ENCODE measurements at places on chromosomes 3 and 15. TPM values are rescaled to one million over a fixed set of nuclear protein-coding genes. Genes with fewer than 3 reads are reported as not detected.

NEDD4 gene
- total RNA-seq: 1.6 TPM

DNA sequence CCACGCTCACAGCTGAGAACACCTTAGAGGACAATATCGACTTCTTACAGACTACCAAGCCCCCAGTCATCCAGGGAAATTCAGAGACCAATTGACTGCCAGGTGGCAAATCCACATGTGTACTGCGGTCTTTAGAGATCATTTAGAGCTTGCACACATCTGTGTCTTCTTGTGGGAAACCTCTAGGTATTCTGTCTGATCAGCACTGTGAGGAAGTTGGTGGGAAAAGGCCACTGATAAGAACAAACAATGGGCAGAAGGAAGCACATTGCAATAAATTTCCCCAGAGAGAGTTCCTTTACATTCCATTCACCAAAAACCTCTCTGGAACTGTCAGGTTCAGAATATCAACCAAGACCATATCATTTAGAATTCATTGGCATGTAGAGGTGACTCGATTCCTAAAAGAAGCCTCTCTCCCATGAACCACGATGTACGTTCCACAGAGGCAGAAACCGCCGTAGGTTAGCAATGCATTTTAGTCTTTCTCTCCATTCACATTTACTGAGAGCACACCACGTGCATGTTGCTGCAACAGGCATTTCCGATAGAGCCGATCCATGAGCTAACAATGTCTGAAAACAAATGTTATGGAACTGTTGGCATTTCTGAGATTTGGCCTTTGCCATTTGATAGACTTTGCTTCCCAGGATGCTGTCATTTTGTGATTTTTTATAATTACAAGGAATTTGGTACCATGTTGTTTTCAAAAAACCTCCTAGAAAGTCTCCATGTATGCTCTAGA lies 287.3 kb upstream of the TPRG1 start:
- DNase-seq: no peak

GRCh38 chr3:72335458-72336095 lies 512.7 kb downstream of the SHQ1 start:
- no peak for DNase-seq

MCTP2 gene
- total RNA-seq: 64.8 TPM

ZNF385D gene
- total RNA-seq: not detected

RNF111 gene
- 82.1 TPM for total RNA-seq

GRCh38 chr3:70393881-70394612 lies 81.6 kb upstream of the MDFIC2 start:
- no peak for DNase-seq

- DNase-seq: peak; percentile 49
Observed at GRCh38 chr15:25501828-25502446, 63.1 kb upstream of the UBE3A start.

GRCh38 chr3:138862531-138862923 lies 27.8 kb upstream of the PIK3CB start:
- no peak for DNase-seq

- peak; percentile 62 for DNase-seq
Observed at GRCh38 chr3:70120357-70120966, 120.9 kb downstream of the SAMMSON start.

DNA sequence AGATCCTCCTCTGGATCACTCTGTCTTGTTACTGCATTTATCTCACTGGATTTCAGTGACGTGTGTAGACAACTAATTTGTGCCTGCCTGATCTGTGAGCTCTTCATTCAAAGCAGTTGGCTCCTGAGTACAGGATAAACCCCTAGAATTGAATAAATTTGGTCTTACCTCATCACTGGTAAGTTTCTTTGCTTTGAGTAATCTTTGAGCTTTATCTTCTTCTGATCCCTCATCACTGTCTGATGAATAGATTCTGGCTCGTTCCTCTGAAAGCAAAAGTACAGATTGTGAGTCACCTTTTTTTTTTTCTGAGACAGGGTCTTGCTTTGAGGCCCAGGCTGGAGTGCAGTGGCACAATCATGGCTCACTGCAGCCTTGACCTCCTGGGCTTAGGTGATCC lies 24.5 kb downstream of the LEO1 start:
- no peak for DNase-seq

- no peak for DNase-seq
Observed at GRCh38 chr3:11136830-11137626, 17.3 kb upstream of the HRH1 start.

DNA sequence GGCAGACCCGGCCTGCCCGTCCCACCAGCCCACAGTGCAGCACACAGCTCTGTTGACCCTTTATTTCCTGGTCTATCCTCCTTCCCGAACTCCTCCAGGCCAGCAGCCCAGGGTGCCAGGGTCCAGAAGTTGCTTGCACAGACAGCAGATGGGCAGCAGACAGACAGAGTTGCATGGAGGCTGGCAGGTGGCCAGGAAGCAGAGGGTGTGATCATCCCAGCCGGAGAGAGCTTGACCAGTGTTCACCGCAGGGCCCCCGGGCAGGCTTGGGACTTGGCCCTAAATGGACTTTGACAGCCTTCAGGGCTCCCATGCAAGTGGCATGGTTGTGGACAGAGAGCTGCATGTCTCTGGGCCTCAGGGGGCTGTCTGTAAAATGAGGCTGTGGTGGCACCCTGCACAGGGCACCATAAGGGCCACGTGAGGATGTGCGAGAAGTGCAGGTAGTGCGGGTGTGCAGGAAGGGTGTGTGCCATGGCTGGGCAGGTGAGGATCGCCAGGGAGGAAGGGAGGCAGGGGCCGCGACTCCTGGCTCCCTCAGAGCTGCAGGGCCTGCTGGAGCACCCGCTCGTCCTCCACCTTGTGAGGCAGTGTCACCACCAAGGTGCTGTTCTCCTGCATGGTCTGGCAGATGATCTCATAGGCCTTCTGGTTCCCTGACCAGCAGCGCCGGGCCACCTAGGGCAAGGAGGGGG lies 6.3 kb upstream of the ZXDC start:
- DNase-seq: no peak

TLR9 gene
- total RNA-seq: 21.0 TPM

DNA sequence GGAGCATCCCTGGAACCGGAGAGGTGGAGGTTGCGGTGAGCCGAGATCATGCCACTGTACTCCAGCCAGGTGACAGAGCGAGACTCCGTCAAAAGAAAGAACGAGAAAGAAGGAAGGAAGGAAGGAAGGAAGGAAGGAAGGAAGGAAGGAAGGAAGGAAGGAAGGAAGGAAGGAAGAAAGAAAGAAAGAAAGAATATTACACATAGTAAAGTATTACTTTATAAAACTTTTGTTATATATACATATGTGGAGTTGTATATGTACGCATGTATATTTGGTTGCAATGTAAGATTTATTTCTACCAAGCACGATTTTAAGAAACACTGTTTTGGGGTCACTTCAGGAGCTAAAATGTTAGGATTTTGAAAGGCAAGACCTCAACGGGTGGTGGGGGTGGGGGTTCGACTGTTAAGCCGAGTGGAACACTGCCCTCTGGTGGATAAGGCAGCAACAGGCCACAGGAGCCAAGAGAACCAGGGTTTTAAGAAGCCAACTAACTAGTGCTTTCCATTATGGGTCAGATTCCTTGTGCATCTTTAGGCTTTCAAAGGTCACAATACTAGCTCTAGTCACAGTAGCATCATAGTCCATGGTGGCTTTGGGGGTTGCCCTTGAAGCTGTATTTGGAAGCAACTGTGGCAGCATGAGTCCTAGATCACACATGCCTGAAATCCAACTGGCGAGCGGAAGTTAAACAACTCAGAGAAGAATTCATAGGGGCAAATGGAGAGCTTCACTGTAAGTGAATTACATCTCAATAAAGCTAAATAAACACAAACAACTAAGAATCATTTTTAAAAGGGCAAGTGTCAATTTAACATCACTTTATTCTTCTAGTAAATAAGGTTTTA lies 22.5 kb downstream of the GLB1 start:
- peak; percentile 79 for DNase-seq

- no peak for DNase-seq
Observed at GRCh38 chr3:177571271-177571943, 374.1 kb upstream of the TBL1XR1 start.

ACP3 gene
- total RNA-seq: 0.39 TPM

- DNase-seq: no peak
Observed at GRCh38 chr15:88506628-88507027, 39.1 kb downstream of the MRPS11 start.

TGM4 gene
- total RNA-seq: not detected

SLC15A2 gene
- 14.4 TPM for total RNA-seq

DNA sequence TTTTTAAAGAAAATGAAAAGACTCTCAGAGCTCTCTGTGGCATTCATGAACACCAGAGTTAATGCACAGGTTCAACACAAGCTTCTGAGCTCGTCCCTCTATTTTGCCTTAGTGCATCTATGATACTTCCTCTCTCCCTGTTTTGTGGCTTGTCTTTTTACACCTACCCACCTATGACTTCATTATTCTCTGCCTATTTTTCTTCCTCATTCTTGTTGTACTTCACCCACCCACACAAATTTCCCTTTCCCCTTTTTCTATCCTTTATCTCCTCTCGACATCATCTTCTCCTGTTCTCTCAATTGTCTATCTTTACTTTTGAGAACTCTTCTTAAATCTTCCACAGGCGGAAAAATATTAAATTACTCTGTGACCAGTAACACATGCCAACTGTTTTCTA lies 48.6 kb downstream of the OR5H15 start:
- DNase-seq: no peak

NLGN1 gene
- not detected for total RNA-seq

GRCh38 chr3:104291878-104292277 lies 1074.8 kb upstream of the ALCAM start:
- DNase-seq: peak; percentile 16

MST1 gene
- 15.7 TPM for total RNA-seq

GRCh38 chr3:50340448-50341329 lies at the start of gene RASSF1:
TSS of gene RASSF1 (minus strand) at chr3:50340836. CDS start at chr3:50340805, 31 bp downstream.
- DNase-seq: peak; percentile 70

DNA sequence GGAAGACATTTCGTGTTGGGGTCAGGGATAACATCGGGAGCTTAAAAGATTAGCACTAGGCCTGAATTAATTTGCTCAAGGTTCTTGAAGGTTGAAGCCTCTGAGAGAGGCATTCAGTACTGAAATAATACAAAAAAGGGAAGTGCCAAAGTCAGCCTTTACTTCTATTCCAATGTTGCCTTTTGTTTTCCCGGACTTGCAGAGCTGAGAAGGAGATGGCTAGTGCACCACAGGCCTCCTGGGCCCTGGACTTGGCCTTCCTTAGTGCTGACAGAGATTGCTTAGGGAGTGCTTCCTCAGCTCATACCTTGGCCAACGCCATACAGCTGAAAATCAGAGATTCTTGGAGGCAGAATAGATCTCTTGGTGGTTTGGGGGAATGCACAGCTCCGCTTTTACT lies 333.6 kb upstream of the TBL1XR1 start:
- no peak for DNase-seq

GRCh38 chr3:41893977-41894376 lies 67.9 kb downstream of the ULK4 start:
- DNase-seq: peak; percentile 63

TMOD2 gene
- total RNA-seq: 30.3 TPM

DNA sequence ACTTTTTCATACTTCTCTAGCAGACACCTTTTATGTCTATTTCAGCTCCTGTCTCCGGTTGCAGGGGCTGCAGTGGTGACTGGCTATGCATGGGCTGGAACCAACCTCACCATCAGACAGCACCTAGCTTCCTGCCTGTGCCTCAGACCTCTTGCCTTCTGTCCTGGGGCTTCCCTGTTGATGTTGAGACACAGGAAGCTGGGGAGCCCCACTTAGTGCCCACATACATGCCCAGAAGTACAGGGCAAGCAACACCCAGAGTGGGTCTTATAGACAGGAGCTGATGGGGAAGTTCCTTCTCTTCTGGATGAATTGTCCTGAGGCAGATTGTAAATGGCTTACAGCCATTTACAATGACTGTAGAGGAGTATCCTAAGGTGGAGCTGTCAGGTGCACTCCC lies 65.3 kb upstream of the SIAH2 start:
- no peak for DNase-seq

- DNase-seq: no peak
Observed at GRCh38 chr15:61621146-61621545, 392.0 kb upstream of the RORA start.

DOCK3 gene
- total RNA-seq: 0.30 TPM
